Common myeloid progenitor, CD34-positive (primary cell): ENCODE measurements at places on chromosomes 3 and 15.
A peak's percentile ranks its signal among the peaks of the same experiment; 100 is the strongest.

DNA sequence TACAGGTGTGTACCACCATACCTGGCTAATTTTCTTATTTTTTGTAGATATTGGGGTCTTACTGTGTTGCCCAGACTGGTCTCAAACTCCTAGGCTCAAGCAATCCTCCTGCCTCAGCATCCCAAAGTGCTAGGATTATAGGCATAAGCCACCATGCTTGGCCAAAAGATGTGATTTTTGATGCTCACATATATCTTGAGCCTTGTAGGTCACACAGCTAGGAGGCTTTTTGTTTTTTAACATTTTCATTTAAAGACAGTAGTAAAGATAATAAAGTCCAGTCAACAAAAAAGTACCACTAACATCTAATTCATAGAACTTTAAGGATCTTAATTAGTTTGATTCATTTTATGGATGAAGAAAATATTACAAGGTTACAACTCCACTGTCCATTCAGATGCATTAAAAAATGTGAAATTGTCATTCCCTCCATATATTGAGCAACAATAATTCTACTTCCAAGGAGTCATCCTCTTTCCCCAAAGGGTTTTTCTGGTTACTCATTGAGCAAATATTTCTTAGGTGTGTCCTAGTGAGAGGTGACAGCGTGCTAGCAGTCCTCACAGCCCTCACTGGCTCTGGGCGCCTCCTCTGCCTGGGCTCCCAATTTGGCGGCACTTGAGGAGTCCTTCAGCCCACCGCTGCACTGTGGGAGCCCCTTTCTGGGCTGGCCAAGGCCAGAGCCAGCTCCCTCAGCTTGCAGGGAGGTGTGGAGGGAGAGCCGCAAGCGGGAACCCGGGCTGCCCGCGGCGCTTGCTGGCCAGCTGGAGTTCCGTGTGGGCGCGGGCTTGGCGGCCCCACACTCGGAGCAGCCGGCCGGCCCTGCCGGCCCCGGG lies 8.3 kb upstream of the TASOR start:
- H3K4me3 ChIP-seq, result no peak overlapping the region
- no peak for DNase-seq
- peaks cover 30% of the 10 kb centered on the region for H3K4me1 ChIP-seq
- H3K36me3 ChIP-seq, result no peaks in the 10 kb centered on the region
- H3K27ac ChIP-seq, result no peak overlapping the region
- H3K27me3 ChIP-seq, result no peaks in the 10 kb centered on the region

DNA sequence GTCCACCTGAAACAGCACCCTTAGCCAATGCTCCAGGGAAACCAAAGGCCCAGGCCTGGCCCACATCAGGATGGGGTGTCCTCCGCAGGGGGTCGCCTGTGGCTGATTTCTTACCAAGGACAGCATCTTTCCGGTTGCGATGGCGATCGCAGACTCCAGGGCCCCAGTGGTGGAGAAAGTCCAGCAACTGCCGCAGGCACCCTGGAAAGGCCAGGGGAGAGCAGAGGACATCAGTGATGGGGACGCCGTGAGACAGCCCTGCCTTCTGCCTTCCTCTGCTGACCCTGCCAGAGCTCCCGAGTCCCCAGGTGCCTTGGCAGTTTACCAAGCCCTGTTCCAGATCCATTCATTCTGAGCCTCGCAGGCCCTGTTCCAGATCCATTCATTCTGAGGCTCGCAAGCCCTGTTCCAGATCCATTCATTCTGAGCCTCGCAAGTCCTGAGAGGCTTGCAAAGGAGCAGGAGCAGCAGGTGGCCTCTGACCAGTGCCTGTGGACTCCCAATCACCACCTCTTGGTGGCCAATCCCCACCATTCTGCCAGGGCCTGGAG lies 12.5 kb downstream of the CTSH start:
- peaks cover 4% of the 10 kb centered on the region for H3K4me1 ChIP-seq
- H3K27me3 ChIP-seq, result no peaks in the 10 kb centered on the region
- H3K4me3 ChIP-seq, result no peak overlapping the region
- no peak for DNase-seq
- no peaks in the 10 kb centered on the region for H3K36me3 ChIP-seq

DNA sequence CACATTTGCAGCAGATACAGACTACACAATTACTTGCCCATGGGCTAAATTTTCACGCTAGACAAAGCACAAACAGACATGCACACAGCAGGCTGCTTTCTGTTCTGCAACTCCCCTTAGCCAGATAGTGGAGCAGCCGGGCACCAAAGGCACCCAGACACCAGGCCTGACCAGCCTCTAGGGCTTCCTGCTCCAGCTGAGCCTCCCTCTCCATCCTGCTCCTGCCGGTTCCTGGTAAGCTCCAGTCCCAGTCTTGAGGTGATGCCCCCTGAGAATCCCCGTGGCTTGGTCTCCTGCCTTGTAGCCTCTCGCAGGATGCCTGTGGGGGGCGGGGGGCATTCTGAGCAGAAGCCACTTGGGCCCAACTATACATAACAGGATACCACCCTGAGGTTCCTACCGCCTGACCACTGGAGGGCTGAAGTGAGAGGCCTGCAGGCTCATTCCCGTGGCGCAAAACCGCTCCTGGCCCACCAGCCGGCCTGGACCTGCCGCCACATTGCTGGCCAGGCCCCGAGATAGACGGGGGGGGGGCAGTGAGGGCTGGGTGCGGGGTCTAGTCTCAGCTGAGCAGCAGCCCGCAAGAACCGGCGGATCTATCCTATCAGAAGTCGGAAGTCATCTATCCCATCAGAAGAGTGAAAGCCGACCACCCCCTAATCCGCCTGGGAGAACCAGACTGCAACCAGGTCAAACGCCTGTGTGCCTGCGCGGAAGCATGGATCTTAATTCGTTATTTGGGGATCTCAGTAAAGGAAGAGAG lies 3.9 kb downstream of the FOXL2 start:
- peak overlapping the region; percentile 68 for H3K27ac ChIP-seq
- no peak overlapping the region for H3K4me3 ChIP-seq
- H3K27me3 ChIP-seq, result peaks cover 99% of the 10 kb centered on the region
- H3K4me1 ChIP-seq, result peaks cover 53% of the 10 kb centered on the region
- H3K36me3 ChIP-seq, result no peaks in the 10 kb centered on the region

DNA sequence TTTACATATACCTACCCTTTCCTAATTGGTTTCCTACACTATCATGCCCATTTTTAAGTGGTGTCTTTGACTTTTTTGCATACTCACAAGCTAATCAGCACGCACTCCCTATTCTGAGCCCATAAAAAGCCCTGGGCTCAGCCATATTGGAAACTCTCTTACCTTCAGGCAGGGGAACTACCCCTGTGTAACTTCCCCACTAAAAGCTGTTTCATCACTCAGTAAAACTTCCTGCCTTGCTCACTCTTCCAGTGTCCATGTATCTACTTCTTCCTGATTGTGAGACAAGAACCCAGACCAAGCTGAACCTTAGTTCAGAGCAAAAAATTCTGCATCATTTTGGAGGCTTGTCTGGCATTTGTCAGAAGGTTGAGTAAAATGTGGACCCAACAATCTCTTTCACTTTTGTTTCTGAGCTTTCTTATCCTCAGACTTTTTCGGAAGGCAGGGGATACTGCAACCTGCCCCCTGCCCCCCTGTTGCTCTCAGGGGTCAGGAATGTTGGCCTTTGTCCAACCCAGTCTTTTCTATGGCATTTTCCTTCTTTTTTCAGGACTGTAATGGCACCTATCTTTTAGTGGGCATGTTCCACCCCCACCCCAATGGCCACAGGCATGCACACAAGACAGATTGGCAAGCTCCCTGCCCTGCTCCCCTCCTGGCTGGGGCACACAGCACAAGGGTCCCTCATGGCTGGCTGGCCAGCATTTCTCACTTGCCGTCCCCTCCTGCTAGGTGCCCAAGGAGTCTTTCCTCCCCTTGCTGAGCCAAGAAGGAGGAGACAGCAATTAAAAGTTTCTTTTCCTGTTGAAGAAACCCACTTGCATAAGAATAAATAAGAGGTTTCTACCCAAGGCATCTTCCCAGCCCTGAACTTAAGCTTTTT lies 26.3 kb upstream of the TMEM45A start:
- peaks cover 1% of the 10 kb centered on the region for H3K4me1 ChIP-seq
- no peaks in the 10 kb centered on the region for H3K27me3 ChIP-seq
- H3K27ac ChIP-seq, result no peak overlapping the region

- H3K36me3 ChIP-seq, result no peaks in the 10 kb centered on the region
- no peak overlapping the region for H3K27ac ChIP-seq
- DNase-seq, result no peak
- H3K4me3 ChIP-seq, result no peak overlapping the region
- H3K4me1 ChIP-seq, result peaks cover 14% of the 10 kb centered on the region
These were observed 6.5 kb upstream of the VPS8 start for GRCh38 chr3:184805351-184806038.

- no peaks in the 10 kb centered on the region for H3K4me1 ChIP-seq
- peaks cover 44% of the 10 kb centered on the region for H3K27me3 ChIP-seq
- DNase-seq, result no peak
- H3K4me3 ChIP-seq, result no peak overlapping the region
These were observed 15.4 kb downstream of the WNT5A start for GRCh38 chr3:55471522-55472280.

DNA sequence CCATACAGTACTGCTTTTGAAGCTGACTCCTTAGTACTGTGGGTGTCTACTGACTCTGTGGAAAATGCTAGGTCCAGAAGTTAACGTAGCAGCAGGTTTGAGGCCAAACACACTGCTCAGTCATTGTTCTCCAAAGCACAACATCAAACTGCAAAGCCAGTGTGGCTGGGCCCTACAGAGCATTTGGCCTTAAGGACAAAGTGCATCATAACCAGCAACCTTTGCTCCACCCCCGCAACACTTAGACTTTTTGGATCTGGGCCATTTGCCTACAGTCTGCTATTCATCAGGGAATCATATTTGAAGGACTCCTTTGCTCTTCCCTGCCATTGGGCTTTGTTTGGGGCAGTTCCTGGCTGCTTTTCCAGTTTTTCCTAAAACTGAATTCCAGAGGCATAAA lies 43.1 kb upstream of the ARL6 start:
- no peak for DNase-seq
- no peaks in the 10 kb centered on the region for H3K4me1 ChIP-seq
- H3K4me3 ChIP-seq, result no peak overlapping the region
- H3K36me3 ChIP-seq, result no peaks in the 10 kb centered on the region
- no peak overlapping the region for H3K27ac ChIP-seq
- no peaks in the 10 kb centered on the region for H3K27me3 ChIP-seq

- DNase-seq, result no peak
- H3K27ac ChIP-seq, result peak overlapping the region; percentile 51
- peaks cover 44% of the 10 kb centered on the region for H3K4me1 ChIP-seq
- peaks cover 67% of the 10 kb centered on the region for H3K36me3 ChIP-seq
These were observed 61.0 kb downstream of the ATP8B4 start for GRCh38 chr15:50057905-50058639.

- H3K27ac ChIP-seq, result no peak overlapping the region
- H3K27me3 ChIP-seq, result no peaks in the 10 kb centered on the region
- H3K4me3 ChIP-seq, result no peak overlapping the region
- DNase-seq, result peak; percentile 75
- peaks cover 9% of the 10 kb centered on the region for H3K4me1 ChIP-seq
These were observed 237.8 kb upstream of the GADL1 start for GRCh38 chr3:31132132-31132769.

- H3K4me3 ChIP-seq, result no peak overlapping the region
- no peaks in the 10 kb centered on the region for H3K4me1 ChIP-seq
- H3K36me3 ChIP-seq, result no peaks in the 10 kb centered on the region
These were observed 291.1 kb upstream of the ROPN1 start for GRCh38 chr3:124282751-124283651.

GRCh38 chr3:194367992-194368841 lies 1.3 kb downstream of the LRRC15 start:
- no peaks in the 10 kb centered on the region for H3K36me3 ChIP-seq
- peaks cover 27% of the 10 kb centered on the region for H3K27me3 ChIP-seq
- H3K4me1 ChIP-seq, result no peaks in the 10 kb centered on the region
- H3K4me3 ChIP-seq, result no peak overlapping the region

DNA sequence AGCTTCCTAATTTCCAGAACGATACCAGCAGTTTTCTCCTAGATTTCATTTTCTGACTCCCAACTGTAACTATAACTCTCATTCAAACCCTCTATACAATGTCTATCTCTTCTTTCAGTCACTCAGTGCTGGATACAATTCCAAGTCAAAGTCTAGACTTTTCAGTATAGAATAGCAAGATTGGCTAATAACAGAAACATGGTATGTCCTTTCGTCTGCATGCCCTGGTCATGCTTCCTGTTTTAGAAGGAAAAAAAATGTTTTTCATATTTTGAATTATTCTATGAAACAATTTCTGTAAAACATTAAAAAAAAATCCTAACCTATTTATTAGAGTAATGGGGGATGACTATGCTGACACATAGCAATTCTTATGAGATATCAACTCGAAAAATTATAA lies 180.0 kb downstream of the KCNAB1 start:
- H3K36me3 ChIP-seq, result no peaks in the 10 kb centered on the region
- H3K4me3 ChIP-seq, result no peak overlapping the region
- no peaks in the 10 kb centered on the region for H3K4me1 ChIP-seq
- no peaks in the 10 kb centered on the region for H3K27me3 ChIP-seq

DNA sequence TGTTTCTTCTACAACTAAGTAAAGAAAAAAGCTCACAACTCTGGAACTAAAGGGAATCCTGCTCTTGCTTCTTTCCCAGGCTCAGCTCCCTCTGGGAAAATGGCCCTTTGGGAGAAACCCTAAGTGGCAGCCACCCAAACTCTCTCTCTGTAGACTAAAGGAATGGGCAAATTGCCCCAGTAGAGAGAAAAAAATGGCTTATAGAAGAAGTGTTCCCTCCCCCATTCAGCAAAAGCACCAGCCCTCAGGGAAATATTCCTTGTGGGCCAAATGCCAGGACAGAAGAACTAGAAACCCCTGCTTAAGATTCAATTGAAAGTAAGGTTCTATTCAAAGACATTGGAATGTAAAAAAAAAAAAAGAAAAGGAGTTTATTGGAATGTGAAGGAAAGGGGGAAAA lies 603.7 kb upstream of the ALCAM start:
- no peak overlapping the region for H3K4me3 ChIP-seq
- DNase-seq, result no peak
- H3K27ac ChIP-seq, result no peak overlapping the region
- H3K4me1 ChIP-seq, result no peaks in the 10 kb centered on the region
- H3K27me3 ChIP-seq, result no peaks in the 10 kb centered on the region
- no peaks in the 10 kb centered on the region for H3K36me3 ChIP-seq

DNA sequence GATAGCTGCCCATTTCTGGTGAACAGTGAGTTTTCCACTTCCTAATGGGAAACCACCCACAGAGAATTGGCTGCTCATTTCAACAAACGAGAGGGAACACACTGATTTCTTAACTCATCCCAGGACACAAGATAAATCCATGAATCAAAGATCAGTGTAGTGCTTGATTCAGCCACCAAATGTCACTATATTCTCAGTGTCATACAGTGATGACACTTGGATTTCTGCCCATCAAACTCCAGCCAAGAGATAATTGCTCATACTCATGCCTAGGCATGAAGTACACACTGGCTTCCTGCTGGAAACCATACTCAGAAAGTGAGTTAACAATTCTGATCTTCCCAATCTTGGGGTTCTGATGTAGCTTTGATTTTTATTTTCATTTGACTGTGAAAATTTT lies 35.4 kb upstream of the GRM7 start:
- H3K36me3 ChIP-seq, result no peaks in the 10 kb centered on the region
- no peaks in the 10 kb centered on the region for H3K27me3 ChIP-seq
- H3K4me3 ChIP-seq, result no peak overlapping the region

DNA sequence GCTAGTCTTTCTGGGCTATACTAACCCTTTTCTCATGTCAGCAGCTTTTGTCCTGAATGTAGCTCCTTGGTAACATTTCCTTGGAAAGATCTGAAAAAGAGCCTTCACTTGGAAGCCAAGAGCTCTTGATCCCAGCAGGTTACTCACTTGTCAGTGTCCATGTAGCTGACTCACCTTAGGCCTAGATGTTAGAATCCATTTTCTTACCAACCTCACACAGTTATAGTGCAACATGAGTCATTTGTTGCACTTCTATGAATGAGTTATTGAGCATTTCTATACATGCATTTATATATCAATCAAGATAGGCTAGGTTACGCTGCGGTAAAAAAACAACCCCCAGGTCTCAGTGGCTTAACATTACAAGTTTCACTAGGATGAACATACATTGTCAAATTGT lies 106.8 kb upstream of the SLC7A14 start:
- no peak overlapping the region for H3K4me3 ChIP-seq
- no peaks in the 10 kb centered on the region for H3K36me3 ChIP-seq
